ENCODE measurements at places on chromosomes 3 and 15.

DNA sequence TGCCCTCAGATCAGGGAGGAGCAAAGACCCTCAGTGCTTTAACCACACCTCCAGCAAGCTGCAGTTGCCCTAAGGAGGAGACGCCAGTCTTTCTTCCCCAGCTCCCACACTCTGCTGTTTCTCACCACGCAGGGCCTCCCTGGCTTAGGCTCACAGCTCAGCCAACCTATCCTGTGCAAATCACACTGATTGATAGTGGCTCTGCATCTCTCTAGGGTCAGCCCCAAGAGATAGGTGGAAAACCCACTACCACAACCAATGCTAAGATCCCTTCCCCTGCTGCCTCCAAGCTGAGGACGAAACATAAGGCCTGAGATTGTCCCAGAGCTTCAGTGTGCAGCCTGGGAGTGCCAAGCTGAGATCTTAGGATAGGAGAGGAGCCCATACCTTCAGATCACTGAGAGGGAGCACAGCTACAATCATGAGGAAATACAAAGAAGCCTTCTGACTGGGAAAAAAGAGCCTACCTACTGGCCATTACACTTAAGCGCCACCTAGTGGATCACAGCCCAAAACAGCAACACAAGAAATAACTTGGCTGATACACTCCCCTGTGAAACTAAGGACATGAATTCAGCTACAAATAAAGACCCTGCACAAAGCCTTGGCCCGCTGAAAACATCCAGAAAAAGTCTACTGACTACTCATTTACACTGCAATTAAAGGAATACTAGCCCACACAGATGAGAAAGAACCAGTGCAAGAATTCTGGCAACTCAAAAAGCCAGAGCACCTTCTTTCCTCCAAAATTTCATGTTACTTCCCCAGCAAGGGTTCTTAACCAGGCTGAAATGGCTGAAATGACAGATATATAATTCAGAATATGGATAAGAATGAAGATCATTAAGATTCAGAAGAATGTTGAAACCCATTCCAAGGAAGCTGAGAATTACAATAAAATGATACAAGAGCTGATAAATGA, 271.5 kb upstream of the DCBLD2 start:
- DNase-seq, result no peak

DNA sequence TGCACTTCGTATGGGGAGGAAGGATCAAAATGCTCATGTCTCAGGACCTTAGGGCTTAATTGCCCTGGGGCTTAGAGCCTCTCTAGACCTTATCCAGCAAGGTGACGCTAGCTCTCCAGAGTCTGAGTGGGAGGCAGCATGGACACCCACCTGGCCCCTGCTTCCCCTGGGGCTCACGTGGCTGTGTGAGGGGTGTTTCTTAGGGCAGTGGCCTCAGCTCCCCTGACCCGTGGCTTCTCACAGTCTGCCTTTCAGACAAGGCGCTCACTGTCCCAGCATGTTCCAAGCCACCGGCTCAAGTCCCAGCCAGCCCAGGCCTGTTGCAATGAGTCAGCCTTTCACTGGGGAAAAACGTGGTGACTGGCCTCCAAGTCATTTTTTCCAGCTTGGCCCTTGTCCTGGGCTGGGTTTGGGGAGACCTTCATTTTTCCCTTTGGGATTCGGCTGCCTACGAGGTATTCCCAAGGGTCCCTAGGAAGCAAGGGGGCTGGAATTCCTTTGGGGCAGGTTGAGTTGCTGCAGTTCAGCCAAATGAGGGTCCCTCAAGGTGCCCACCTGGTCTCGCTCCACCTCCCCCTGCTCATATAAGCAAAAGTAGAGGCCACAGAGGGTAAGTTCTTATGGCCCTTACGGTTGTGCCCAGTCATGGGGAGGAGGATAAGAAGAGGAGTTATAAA, 15.7 kb downstream of the BHLHE40 start:
- DNase-seq, result peak; percentile 39

- DNase-seq, result no peak
Measured at GRCh38 chr3:150116196-150116595, 145.5 kb upstream of the PFN2 start.

DNA sequence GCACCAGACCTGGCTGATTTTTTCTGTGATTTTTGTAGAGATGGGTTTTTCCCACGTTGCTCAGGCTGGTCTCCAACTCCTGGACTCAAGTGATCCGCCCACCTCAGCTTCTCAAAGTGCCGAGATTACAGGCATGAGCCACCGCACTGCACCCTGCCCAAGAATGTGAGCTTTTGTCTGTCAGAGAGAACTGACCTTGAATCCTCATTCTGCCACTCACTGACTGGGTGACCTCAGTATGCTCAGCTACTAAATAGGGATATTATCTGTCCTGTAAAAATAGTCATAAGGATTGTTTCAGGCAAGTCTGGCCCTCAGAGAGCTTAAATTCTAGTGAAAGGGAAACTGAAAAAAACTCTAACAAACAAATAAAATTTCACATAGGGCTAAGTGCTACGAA, 2.1 kb upstream of the RFT1 start:
- no peak for DNase-seq

- DNase-seq, result no peak
Measured at GRCh38 chr3:38142959-38143358, 4.5 kb downstream of the MYD88 start.
